ENCODE measurements at places on chromosomes 11 and 22.

GRCh38 chr22:24341627-24342026 lies 71.0 kb downstream of the SPECC1L start:
- no peak for DNase-seq

DNA sequence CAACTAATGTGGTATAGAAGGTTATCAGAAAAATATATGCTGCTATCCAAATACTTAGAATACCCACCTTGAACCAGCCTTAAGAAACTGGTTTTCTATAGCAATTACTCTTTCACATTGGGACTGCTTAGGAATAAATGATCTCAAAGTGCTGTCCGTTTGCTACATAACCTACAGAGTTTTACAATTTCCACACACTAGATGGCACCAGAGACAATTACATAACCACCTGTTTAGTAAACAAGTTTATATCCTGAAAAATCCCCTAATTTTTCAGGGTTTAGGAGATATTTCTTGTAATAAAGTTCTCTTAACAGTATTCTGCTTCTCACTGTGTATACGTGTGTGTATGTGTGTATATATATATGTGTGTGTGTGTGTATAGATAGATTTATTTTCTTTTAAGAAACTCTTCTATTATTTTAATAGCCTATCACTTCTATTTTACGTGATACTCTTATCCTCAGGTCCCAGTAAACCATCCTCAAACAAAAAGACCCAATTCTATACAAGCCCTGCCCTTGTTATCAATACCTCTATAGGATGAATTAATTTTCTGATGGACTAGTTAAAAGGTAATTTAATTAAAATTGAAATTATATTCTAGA lies 6.7 kb upstream of the OR5I1 start:
- DNase-seq: no peak

- peak; percentile 70 for DNase-seq
Measured at GRCh38 chr11:67632175-67632981, 2.6 kb upstream of the NUDT8 start.

- no peak for DNase-seq
Measured at GRCh38 chr11:113446112-113446511, 29.1 kb downstream of the DRD2 start.

GRCh38 chr11:66462911-66463310 lies 3.8 kb upstream of the PELI3 start:
- DNase-seq: no peak

DNA sequence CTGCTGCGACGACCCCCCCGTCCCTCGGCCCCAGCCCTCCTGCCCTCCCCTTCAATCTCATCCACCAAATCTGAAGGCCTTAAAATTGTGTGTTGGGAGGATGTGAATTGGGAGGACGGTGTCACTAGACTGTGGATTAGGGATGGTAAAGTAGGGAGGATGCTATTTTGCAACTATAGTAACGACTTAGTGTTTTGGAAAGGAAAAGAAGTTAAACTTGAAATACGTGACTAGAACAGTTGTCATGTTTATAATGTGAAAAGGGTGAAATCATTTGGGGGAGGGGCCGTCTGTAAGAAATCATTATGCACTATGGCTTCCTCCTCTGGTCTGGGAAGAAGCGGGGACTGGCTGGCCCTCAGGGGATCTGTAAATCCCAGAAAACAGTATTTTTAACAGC lies 43.4 kb upstream of the NNMT start:
- no peak for DNase-seq

GRCh38 chr22:30674482-30674881 lies 6.8 kb upstream of the DUSP18 start:
- no peak for DNase-seq

DNA sequence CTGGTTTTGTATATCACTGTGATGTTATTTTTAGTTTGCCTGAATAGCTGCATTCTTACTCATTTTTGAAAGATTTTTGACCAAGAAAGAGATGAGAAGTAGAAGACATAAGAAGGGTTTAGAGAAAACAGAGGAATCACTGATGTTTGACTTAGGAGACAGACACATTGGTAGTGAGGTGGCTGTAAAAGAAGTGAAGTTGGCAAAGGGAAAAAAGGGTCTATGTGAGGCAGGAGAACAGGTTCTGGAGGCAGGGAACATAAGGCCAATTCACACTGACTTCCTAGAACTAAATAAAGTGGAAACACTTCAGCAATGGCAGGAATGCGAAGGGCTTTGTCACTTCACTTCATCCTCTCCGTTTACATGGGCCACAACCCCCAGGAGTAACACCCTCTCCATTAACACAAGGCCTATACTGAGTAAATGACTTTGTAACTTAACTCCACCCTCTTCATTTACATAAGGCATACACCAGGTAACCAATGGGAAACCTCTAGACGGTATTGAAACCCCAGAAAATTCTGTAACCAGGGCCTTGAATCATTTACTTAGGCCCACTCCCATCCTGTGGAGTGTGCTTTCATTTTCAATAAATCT lies 36.5 kb downstream of the CTSC start:
- peak; percentile 83 for DNase-seq

DNA sequence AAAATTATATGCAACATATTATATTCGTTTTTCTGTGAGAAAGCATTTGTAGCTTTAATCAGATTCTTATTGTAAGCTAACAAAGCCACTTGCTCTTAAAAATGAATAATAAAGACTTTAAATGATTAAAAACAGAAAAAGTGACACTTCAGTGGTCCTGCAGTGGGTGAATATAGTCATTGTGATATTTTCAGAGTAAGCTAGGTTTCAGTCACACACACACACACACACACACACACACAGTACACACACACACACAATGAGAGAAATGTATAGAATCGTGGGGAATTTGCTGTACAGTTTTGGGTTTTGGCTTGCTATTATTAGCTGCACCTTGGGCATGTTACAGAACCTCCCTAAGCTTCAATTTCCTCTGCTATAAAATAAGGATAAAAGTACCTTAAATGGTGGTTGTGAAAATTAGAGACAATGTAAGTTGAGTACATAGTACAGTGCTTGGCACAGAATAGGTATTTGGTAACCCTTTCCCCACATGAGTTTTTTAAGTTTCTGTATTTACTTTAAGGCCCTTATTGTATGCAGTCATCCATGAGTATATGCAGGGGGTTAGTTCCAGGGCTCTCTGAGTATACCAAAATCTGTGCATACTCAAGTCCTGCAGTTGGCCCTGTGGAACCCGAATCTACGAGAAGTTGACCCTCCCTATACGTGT lies 39.8 kb downstream of the CSTPP1 start:
- no peak for DNase-seq

- DNase-seq: peak; percentile 37
Measured at GRCh38 chr22:46861468-46862367, 99.3 kb downstream of the TBC1D22A start.

DNA sequence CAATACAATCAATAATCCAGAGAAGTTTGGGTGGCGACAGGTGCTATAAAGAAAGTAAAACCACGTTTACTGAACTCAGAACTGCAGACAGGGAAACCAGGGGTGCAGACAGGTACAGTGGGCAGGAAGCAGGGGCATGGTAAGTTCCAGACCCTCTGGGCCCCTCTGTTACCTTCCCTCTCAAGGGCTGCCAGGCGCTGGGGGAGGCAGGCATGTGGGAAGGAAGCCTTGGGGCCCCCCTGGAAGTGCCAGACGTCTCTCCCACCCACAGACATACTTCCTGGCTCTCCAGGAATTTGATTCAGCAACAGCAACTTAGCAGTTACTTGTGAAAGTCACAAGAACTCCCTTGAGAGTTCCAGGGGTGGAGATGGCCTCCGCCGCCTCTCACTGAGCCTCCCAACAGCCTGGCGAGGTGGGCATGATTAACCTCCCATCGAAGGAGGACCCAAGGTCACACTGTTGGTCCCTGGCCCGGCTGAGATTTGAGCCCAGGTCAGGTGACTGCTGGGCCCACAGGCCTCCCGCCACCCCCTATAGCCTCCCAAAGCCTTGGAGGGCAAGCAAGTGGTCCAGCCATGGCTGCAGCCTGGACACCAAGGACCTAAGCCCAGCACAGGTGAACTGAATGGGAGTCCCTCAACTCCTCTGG lies 14.1 kb upstream of the TSKU start:
- peak; percentile 85 for DNase-seq

DNA sequence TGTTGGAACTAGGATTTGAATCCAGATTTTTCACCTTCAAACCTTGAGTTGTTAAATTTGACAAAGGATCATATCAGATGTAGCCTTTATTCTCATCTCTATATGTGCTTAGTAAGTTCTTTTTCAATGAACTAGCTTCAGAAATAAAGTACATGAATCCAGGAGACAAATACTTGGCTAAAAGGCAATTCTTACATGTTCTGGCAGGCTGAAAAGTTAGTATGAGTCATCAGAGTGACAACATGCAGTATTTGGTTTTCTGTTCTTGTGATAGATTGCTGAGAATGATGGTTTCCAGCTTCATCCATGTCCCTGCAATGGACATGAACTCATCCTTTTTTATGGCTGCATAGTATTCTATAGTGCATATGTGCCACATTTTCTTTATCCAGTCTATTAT lies 40.4 kb downstream of the BBOX1 start:
- DNase-seq: no peak

DNA sequence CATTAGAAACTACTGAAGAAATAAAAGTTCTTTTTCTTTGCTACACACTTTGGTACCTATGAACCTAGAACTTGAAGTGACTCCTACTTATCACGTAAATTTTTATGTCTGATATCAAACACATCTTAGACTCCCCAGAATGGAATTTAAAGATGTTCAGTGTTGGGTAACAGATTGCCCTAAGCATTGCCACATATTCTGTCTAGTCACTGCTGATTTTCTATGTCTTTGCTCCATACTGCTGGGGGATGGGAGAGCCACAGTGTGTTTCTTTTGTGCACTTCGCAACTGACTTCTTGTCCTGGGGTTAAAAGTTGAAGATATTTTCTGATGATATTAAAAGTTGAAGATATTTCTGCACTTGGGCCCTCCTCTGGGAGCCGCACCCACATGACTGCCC lies 19.4 kb upstream of the MYO18B start:
- DNase-seq: no peak

DNA sequence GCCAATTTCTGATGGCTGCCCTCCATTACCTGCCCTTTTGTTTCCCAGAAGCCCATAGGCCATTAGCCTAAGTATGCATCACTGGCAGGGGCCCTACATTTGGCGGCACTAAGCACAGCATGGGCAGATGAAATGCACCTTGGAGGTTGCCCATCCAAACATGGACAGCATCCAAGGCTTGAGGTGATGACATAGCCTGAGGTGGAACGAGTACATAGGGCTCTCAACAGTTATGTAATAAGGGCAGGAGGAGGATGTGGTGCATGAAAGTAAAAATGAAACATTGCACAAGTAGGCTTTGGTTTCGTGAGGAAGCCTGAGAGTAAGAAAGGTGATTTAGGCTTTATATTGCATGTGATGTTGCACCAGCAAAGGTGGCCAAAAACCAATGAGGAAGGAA lies 148.1 kb downstream of the FAM76B start:
- DNase-seq: no peak

GRCh38 chr22:46553189-46553588 lies 15.8 kb upstream of the CELSR1 start:
- no peak for DNase-seq

- no peak for DNase-seq
Measured at GRCh38 chr11:82763167-82763566, 29.5 kb upstream of the FAM181B start.

DNA sequence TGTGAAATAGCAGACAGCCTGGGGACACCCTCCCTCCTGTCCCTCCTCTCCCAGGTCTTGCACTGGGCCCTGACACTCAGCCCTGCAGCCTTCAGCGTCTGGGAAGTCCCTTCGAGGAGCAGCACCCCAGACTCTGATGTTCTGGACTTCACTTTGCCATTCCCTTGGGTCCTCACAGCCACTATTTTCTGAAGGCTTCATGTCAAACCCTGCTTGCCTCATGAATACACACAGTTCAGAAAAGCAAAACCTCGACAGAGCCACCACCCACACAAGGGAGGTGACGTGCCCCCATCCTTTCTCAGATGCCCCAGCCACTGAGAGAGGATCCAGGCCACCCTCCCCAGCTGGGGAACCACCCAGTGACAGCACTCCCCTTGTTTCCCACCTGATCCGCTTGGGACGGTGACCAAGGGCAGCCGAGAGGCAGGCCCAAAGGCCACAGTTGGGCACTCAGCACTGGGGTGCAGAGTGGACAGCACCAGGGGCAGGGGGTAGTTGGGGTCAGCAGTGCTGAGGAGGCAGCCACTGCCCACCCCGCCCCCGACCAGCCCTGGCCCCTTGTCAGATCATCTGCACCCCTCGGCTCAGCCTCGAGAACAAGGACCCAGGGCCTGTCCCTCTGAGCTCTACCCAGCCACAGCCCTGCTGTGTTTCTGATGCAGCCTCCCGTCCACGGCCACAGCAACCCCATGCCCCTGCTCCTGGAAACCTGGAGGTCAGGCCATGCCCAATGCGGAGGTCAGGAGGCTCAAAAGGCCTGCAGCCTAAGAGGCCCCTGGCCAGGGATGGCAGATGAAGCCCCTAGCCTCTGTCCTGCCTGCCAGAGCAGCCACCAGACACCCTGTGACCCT lies 3.1 kb upstream of the TNNT3 start:
- DNase-seq: no peak

- peak; percentile 42 for DNase-seq
Measured at GRCh38 chr11:130211781-130212401, 52.3 kb downstream of the ST14 start.

- no peak for DNase-seq
Measured at GRCh38 chr11:115325523-115325922, 178.7 kb downstream of the CADM1 start.

DNA sequence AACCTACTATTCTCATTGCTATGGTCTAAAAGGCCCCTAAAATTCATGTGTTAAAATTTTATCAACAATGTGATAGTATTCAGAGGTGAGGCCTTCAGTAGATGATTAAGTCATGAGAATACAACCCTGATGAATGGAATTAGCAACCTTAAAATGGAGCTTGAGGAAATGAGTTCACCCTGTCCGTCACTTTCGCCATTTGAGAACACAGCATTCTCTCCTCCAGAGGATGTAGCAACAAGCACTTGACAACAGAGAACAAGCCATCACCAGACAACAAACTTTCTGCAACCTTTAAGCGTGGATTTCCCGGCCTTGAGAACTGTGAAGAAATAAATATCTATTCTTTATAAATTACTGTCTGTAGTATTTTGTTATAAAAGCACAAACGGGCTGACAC lies 197.0 kb downstream of the SBF2 start:
- no peak for DNase-seq

- DNase-seq: no peak
Measured at GRCh38 chr11:12679471-12679870, 5.2 kb downstream of the TEAD1 start.

DNA sequence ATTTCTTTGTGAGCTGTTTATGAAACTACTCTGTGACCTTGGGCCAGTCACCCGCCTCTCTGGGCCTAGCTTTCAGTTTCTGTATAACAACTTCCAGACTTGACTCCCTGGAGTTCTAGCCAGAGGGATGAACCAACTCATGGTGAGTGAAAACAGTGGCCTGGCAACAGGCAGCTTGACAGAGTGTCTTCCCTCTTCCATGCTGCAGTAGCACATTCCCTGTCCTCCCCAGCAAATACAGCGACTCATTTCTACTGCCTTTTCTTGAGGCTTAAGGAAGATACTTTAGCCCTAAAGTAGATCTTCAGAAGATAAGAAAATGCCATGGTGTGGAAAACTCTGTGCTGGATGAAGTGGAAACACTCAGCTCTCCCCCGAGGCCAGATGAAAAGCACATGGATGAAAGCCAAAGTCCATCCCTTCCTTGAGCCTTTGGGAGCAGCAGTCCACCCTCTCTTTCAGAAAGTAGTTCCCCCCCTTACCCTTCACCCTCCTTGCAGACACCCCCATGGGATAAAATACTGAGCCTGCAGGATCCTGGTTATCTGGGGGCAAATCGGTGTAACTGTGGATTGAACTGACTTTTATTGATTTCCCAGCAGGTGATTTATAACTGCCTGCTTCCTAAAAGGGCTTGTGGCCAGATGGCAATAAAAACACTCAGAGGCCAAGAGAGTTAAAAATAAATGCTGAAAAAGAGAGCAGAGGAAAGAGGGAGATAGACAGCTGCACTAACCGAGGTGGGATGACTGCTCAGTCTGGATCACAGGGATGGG lies 24.1 kb downstream of the IRAG1 start:
- no peak for DNase-seq
